ENCODE measurements at places on chromosomes 13 and 19.
A peak's percentile ranks its signal among the peaks of the same experiment; 100 is the strongest.

GRCh38 chr13:111031531-111031961 is 83.6 kb upstream of the ARHGEF7 start:
- peak; percentile 4 for DNase-seq

DNA sequence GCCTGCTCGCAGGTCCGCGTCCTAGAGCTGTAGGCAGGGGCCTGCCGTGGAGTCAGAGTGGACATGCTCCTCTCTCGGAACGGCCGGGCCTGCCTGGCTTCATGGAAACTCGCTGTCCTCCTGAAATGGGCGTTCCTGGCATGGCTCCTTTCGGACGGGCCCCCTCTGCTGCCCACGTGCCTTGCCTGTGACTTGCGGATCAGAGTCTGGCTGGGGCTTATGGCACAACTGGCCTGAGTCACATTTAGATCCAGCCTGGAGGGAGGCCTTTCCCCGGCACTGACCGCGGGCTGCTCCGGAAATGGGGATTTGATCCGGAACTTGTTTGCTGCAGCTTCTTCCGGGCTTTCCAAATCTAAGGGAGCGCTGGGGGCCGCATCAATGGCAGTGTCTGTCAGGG is 28.1 kb downstream of the THSD1 start:
- no peak for DNase-seq

DNA sequence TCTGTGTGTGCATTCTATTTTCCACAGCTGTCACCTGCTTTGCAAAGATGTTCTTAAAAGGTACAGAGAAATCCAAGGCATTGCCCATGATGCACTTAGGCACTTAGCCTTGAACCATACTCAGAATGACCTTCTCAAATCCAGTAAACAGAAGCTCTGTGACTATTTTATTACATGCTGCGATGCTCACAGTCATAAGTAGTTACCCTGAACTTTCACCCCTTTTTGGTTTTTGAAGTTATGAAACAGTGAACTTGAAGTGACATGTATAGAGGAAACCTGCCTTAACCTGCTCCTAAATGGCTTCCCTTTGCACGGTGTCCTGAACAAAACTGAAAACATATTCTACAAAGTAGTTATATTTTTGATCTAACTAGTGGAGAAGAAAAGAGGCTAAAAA is 100.4 kb downstream of the SLC10A2 start:
- DNase-seq, result no peak

DNA sequence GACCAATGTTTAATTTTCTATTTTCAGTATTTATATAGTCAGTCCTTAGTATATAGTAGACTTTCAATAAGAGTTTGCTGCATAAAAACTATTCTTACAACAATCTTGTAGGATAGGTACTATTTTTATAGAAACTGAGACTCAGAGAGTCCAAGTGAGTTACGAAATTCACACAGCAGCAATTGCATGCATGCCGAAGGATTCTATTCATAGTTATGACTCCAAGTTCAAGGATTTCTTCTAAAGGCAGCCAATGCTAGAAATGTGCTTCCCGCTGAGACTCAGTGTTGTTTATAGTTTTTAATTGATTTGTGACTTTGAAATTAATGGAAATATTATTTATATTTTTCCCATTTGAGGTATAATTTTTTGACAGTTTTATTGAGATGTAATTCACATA is 62.7 kb upstream of the CSNK1A1L start:
- no peak for DNase-seq

- DNase-seq, result no peak
Observed at GRCh38 chr13:62629618-62630017, 1214.0 kb upstream of the PCDH20 start.

- no peak for DNase-seq
Observed at GRCh38 chr19:13619203-13619632, 112.9 kb upstream of the CACNA1A start.

GRCh38 chr19:55189403-55189835 is 9.3 kb upstream of the SYT5 start:
- DNase-seq, result no peak

- DNase-seq, result no peak
Observed at GRCh38 chr13:21018220-21018619, 43.2 kb downstream of the LATS2 start.

- DNase-seq, result no peak
Observed at GRCh38 chr19:48874303-48875135, 2.3 kb downstream of the PPP1R15A start.

- no peak for DNase-seq
Observed at GRCh38 chr19:30518965-30519606, 146.9 kb downstream of the ZNF536 start.

GRCh38 chr19:2391118-2391725 is 31.2 kb downstream of the TMPRSS9 start:
- DNase-seq, result peak; percentile 71

DNA sequence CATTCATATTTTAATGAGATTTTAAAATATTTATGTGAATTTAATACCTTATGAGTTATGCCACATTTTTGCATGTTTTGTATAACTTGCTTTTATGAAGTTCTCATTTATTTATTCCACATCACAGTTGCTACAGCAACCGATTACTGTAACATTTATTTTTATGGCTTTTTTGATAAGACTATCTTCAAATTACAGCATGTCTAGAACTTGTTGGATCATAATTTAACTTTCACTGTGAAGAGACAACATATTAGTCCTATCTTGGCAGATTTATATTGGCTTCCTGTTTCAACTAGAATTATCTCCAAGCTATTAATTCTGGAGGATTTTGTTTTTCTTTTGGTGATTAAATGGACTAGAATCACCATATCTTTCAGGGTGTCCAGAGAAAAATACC is 793.7 kb upstream of the SLITRK5 start:
- no peak for DNase-seq

DNA sequence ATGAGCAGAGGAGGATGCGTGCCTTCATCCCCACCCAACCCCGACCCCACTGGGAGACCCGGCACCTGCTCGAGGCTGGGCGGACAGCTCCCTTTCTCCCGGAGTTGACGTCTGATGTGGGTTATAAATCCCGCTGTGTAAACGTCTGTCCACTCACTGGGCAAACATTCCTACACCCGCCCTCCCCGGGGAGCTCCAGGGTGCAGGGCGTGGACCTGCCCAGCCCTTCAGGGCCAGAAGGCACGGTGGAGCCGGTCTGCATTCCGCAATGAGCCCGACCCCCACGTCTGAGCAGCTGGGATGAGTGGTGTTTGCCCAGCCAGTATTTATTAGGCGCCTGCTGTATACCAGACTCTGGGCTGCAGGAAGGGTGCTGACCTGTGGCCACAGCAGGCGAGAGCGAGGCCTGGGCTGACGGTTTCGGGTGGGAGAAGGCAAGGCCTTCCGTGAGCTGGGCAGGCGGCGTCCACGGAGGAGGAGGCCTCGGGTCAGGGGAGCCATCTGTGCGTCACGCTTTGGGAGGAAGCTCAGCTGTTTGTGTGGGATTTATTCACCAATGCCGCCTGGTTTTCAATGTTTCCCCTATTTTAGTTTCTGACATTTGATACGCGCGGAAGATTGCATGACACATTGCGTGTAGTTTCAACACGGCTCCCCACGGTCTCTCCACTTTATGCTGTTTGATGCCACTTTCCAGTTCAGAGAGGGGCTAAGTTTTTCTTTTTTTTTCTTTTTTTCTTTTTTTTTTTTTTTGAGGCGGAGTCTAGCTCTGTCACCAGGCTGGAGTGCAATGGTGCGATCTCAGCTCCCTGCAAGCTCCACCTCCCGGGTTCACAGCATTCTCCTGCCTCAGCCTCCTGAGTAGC is 2.0 kb downstream of the MISP start:
- DNase-seq, result no peak

GRCh38 chr13:62643799-62644524 is 1228.3 kb upstream of the PCDH20 start:
- no peak for DNase-seq

DNA sequence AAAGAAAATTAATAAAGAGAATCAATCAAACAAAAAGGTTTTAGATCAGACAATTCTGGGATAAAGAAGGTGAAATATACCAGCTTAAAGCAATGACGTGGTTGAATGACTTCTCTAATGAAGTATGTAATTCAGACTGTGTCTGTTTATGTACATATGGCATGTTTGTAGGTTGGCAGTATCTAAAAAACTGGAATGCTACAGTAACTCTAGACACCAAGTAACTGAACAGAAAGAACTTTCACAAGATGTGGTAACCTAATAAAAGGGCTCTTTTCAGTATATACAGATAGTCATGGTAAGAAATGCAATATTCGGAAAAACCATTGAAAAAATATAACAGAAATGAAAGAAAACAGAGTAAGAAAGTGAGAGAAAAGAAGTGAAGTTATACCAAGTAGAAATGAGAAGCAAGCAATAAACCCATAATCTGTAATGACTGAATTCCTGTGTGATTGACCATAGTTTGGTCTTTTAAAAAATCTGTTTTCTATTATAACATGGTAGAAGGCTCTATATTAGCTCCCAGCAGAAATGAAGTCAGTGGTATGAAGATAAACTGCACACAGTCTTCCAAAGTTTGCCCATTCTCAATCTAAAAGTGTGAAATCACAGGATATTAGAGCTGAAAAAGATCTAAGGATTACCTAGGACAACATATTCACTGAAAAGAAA is 31.4 kb downstream of the ELF1 start:
- no peak for DNase-seq

DNA sequence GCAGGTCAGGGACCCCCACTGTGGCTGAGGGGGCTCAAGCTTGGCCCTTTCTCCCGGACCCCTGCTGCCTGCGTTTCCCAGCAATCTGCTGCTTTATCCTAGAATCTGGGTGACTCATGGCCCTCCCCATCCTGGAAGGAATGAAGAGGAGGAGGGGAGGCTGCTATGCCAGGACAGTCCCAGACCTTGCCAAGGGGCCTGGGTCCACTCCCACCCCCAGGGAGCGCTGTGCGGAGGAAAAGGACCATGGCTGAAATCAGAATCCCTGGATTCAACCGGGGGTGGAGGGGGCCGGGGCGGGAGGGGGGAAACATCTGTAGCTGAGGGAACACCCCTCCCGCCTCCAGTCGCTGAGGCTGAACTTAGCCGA is 20.5 kb downstream of the ZNF114 start:
- DNase-seq, result no peak

- DNase-seq, result no peak
Observed at GRCh38 chr13:66099825-66100224, 1130.3 kb downstream of the PCDH9 start.

GRCh38 chr13:106302011-106302410 is 233.5 kb downstream of the EFNB2 start:
- no peak for DNase-seq

GRCh38 chr13:51726446-51727193 is 77.3 kb downstream of the DHRS12 start:
- no peak for DNase-seq

DNA sequence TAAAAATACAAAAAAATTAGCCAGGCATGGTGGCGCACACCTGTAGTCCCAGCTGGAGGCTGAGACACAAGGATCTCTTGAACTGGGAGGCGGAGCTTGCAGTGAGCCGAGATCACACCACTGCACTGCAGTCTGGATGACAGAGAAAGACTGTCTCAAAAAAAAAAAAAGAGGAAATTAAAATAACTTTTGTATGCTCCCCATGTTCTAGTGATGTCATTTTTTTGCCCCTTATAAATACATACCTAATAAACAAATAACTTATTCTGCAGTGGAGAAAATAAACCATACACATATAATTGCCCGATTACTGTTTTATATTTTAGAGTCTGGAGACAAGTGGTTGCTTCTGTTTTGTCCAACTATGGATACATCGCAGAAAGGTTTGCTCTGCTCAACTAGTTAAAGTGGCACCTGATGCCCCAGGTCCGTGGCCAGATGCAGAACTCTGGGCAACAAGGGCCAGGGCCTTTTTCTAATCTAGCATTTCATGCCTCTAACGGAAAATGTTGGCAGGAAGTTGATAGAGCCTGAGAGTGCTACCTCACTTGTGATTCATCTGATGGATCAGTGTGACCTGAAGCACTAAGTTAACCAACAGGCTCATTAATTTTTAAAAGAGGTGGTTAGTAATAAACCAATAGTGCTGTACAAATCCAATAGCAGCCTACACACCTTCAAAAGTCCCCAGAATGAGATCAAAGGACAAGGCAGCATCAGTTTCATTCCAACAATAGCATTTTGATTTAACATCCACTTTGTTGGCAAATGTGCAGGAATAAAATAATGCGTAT is 18.8 kb downstream of the UBE2L5 start:
- DNase-seq, result no peak

DNA sequence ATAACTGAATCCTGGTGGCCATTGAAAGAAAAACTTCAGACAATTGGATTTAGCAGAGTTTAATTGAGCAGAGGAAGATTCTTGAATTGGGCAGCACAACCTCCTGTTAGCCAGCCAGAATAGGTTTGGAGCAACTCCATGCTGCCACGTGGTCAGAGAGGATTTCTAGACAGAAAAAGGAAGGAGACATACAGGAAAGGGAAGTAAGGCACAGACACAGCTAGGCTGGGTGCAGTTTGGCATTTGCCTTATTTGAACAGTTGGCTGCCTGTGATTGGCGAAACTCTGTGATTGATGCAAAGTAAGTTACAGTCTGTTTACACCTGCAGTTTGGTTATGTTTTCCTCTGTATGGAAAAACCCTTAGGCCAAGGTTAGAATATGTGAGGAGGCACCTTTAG is 85.8 kb upstream of the SPATA13 start:
- DNase-seq, result no peak

- DNase-seq, result no peak
Observed at GRCh38 chr19:37909661-37910199, 2.7 kb downstream of the SIPA1L3 start.

- no peak for DNase-seq
Observed at GRCh38 chr19:13817018-13817614, 21.9 kb downstream of the ZSWIM4 start.

DNA sequence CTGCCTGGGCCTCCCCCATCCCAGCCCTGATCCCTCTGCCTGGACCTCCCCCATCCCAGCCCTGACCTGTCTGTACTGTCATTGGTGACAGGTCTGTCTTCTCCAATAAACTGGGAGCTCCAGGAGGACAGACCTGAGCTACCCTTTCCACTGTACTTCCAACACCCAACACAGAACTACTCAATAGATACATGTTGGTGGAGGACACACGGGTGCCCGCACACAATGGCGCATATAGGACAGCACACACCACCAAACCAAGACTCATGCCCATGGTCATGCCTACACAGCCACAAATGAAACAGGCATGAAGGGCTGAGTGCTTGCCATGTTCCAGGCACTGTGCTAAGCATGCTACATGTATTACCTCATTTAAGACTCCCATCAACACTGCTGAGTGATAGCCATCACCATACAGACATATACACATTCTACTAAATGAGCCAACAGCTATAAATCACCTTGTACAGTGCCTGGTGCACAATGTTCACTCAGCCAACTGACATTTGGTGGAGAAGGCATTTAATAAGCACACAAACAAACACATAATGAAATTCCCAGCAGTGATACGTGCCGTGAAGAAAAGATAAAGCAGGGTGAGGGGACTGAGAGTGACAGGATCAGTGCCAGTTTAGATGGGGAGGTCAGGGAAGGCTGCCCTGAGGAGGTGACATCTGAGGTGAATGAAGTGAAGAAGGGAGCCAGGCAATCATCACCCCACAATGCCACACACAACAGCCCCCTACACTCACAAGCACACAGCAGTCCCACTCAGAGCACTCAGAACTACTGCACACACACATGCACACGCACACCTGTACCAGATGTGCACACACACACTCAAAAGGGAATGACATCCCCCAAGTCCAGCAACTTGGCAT is 857 bp downstream of the POU2F2 start:
- DNase-seq, result no peak

GRCh38 chr19:53775524-53775923 is 48.6 kb downstream of the NLRP12 start:
- no peak for DNase-seq

Data from CD4-positive, alpha-beta T cell treated with Interleukin-4 for 4 hours (primary cell).